ENCODE measurements at places on chromosomes 11 and 22. TPM values are rescaled to one million over a fixed set of nuclear protein-coding genes. Genes with fewer than 3 reads are reported as not detected.

The RHOG gene
- polyA plus RNA-seq, result 167 TPM

The ASCL2 gene
- 9.7 TPM for polyA plus RNA-seq

The MYEOV gene
- not detected for polyA plus RNA-seq

The CRYBB3 gene
- not detected for polyA plus RNA-seq

The SYT9 gene
- polyA plus RNA-seq, result not detected

The TMEM25 gene
- polyA plus RNA-seq, result 10.8 TPM

The CWF19L2 gene
- 5.3 TPM for polyA plus RNA-seq

The IGSF9B gene
- polyA plus RNA-seq, result 0.22 TPM

DNA sequence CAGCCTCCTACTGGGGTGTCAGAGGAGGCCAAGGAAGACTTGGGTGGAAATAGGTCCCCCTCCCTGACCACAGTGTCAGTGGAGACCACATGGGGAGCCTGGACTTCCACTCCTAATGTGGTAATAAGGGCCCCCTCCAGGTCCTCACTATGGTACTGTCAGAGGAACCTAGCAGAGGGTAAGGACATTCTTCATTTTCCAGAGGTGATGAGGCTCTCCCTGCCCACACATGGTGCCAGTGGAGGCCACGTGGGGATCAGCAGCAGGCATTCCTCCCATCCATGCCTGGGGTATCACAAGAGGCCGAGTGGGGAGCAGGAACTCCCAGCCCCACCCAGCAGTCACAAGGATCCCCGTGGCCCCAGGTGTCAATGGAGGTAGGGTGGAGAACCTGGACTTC is 6.5 kb upstream of the CLDN5 start:
- DNase-seq, result no peak

DNA sequence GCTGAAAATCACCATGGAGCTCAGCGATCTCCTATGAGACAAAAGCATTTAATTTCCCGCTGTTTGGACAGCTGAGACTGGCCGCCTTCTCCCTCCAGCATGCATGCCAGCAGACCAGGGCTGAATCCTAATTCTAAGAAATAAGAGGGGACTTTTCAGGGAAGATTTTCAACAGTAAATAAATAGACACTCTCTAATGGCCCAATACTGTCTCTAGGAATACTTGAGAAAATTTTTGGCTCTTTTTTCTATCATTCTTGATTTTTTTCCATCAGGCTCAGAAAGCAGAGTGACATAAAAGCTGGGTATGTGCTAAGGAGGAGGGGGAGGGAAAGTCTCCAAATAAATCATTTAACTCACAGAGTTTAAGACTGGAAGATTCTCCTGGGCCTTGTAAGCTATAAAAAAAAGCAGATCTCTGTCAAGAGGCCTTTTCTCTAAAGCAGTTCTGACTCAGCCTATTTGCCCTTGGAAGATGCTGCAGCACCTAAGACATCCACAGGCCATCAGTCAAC is 17.6 kb upstream of the SPON1 start:
- DNase-seq, result no peak

- no peak for DNase-seq
Measured at GRCh38 chr22:42645938-42646568, 3.1 kb downstream of the CYB5R3 start.

GRCh38 chr11:10778217-10778970 is 27.3 kb downstream of the CTR9 start:
- no peak for DNase-seq

DNA sequence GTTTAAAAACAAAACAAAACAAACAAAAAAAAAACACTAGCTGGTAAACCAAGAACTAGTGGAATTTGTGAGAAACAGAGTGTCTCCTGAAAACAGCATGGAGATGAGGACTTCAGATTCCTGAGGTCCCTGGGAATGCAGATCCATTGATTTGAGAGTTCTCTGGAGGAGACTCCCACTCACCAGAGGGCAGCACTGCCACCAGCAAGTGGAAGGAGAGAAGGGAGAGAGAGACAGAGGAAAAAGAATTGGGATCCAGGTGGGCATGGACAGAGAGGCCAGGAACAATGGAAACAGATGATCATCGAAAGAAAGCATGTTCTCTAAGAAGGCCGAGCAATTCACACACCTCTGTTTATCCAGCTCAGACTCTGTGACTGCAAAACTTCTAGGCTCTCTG is 31.8 kb downstream of the ETS1 start:
- no peak for DNase-seq

- no peak for DNase-seq
Measured at GRCh38 chr11:122264121-122264520, 148.1 kb upstream of the BLID start.

DNA sequence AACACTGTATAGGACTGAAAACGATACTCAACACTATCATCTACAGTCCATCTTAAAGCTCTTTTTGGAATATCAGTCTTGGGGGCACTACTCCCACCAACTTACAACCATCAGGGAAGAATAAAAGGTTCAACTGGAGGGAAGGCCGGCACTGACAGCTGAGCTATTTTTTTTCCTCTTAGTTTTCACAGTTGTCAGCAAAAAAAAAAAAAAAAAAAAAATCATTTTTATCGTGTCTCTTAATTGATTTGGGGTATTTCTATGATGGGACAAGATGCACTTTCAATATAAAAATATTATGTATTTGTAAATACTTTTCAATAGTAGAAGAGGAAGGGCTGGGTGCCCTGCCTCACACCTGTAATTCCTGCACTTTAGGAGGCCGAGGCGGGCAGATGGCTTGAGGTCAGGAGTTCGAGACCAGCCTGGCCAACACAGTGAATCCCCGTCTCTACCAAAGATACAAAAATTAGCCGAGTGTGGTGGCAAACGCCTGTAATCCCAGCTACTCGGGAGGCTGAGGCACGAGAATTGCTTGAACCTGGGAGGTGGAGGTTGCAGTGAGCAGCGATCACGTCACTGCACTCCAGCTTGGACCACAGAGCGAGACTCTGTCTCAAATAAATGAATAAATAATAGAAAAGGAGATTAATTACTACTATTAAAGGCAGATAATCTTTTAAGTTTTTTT is 1.5 kb downstream of the KIF18A start:
- no peak for DNase-seq

GRCh38 chr11:130908770-130909625 is 7.3 kb downstream of the SNX19 start:
- DNase-seq, result no peak

DNA sequence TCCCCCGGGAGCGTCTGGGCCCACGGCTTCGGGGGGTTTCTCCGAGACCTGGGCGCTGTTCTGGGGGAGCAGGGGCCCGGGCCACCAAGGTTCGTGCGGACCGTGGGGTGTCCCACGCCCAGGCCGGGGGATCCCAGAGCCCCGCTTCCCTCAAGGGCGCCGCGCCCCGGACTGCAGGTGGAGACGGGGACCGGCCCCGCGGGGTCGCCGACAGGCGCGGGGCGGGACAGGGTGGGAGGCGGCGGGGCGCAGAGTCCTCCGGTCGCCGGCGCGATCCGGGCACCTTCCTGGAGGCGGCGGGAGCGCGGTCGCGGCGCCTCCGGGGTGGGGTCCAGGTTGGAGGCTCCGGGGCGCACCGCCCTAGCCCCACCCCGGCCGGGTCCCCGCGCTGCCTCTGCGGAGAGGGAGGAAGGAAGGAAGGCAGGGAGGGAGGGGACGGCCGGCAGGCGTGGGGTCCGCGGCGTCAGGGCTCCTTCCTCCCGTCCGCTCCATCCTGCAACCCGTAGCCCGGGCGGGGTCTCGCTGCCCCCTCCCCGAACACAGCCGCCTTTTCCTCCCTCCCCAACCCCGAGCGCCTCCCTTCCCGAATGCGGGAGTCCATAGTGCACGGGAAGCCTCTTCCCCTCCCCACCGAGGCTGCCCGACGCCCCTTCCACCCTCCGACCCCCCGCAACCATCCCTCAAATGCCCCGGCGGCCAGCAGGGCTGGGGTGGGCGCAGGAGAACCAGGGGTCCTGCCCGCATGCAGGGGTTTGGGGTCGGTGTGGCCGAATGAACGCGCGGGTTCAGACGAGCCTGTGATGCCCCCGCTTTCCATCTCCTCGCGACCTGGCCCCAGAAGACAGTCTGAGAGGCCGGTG is 4.3 kb upstream of the ZBED4 start:
- DNase-seq, result no peak

DNA sequence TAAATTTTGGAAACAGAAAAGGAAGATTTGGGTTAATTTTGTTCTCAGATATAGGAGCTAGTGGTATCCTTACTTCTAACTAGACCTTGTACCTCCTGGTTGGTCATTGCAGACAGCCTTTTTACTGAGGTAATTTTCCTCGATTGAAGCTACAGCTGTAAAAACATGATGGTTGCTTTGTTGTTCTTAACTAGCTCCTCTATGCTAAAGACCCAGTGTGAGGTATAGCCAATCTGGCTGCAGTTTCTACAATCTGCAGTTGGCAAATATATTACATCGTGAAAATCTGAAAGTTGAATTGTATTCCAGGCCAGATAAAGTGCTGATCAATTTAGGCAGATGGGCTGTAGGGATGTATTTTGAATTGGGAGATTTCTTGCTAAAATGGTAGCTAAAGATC is 116.5 kb downstream of the AASDHPPT start:
- DNase-seq, result no peak

- DNase-seq, result no peak
Measured at GRCh38 chr11:120610111-120610510, 98.6 kb downstream of the GRIK4 start.

DNA sequence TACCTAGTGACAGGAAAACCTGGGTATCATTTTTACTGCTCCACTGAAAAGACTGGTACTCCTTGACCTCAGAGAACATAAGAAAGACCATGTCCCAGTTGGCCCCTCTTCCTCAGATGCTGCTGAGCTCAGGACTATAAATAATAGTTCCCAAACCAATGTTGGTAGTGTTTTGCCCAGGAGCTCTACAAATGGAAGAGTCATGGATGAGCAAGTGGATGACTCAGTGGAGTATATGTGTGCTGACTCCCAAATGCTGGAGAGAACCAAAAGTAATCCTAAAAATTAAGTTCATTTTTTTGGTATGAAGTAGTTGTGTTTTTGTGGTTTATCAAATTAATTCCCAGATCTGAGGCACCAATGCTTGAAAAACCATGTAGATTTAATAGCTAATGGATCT is 482.0 kb downstream of the KCNA4 start:
- DNase-seq, result no peak

DNA sequence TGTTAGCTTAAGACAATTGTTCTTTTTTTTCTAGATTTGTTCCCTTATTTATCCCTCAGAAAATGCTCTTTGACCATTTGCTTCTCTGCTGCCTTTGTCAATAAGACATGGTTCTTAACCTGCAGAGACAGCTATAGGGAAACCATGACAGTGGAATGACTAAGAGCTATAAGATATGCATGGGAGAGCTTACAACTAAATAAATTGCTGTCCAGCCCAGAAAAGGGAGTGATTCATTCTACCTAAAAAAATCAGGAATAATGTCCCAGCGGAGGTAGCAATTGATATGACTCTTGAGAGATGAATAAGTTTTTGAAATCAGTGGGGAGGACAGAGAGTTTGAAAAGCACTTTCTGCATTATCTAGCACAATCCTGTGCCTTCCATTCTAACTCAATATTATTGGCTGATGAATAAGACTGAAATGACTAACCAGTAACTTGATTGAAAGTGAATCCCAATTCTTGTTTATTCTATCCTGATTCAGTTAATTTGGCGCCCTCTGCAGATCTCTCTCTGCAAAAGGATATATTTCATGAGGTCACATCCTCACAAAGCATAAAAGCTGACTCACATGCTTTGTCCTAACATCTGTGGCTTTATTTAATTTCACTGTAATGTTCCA is 680.5 kb upstream of the API5 start:
- DNase-seq, result no peak

DNA sequence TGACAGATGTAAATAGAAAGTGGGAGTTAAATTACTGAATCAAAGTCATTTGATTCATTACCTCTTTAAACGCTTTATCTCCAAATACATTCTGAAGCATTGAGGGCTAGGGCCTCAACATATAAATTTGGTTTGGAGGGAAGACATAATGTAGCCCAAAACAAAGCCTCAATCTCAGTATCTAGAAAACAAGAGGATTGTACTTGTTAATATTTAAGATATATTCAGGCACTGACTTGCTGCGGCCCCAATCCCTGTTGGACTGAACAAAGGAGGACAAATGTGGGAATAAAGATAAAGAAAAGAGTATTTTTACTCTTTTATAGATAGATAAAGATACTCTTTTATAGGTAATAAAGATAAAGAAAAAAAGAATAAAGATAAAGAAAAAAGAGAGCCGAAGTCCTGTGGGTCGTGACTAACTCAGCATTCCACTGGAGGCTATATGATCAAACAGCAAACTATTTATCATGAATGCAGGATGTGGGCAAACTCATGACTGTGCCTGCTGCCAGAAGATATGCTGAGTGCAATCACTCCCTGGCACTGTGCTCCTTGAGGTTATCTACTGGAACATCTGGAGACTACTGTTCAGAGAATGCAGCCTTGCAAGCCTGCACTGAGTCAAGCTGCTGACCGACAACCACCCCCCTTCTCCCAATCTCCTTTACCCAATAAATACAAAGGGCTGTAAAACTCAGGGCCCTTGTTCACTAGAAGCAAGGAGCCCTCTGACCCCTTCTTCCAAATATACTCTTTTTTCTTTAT is 6.9 kb downstream of the OR10V1 start:
- DNase-seq, result no peak

GRCh38 chr22:27514601-27515523 is 286.7 kb downstream of the MN1 start:
- no peak for DNase-seq

Measured in immature natural killer cell (primary cell).